ENCODE measurements at places on chromosomes 5 and 9.
A peak's percentile ranks its signal among the peaks of the same experiment; 100 is the strongest.

DNA sequence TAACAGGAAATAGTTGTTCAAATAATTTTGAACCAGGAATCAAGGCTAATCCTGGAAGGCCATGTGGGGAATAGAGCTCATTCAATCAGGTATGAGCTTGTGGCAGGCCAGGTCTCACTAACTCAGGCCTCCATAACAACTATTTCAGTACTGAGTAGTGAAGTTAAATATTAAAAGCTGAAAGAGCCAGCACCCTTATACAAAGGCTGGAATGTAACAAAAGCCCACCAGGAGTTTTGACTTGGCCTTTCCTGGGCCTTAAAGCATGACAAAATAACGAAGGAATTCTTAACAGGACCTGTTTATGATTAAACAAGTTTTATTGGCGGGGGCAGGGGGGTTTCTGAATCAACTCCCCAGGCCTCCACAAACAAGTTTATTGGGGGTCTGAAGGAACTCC lies 1146.7 kb downstream of the CDH9 start:
- DNase-seq = no peak

DNA sequence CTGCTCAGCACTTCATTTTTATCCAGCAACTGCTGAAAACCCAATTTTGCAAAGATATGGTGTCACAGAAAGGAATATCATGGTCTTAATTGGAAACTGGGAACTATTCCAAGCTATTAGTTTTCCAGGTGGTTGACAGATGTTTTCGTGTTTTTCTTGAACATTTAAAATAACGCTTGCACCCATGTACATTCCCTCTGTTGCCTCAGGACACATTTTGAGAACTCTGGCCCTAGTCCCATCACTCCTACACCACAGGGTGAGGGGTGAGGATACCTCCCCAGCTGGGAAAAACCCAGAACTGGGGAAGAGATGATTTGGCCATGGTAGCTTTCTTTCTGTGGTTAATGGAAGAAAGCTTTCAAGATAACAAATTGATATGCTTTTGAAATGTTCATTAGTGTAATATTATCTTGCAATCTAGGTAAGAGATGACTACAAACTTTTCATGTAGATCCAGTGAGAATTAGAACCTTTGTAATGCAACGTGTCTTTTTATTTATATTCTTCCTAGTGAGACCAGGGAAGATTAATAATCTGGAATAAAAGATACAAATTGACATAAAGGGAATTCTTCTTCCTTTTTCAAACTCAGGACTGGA lies 627.0 kb downstream of the RAB3C start:
- DNase-seq = no peak

DNA sequence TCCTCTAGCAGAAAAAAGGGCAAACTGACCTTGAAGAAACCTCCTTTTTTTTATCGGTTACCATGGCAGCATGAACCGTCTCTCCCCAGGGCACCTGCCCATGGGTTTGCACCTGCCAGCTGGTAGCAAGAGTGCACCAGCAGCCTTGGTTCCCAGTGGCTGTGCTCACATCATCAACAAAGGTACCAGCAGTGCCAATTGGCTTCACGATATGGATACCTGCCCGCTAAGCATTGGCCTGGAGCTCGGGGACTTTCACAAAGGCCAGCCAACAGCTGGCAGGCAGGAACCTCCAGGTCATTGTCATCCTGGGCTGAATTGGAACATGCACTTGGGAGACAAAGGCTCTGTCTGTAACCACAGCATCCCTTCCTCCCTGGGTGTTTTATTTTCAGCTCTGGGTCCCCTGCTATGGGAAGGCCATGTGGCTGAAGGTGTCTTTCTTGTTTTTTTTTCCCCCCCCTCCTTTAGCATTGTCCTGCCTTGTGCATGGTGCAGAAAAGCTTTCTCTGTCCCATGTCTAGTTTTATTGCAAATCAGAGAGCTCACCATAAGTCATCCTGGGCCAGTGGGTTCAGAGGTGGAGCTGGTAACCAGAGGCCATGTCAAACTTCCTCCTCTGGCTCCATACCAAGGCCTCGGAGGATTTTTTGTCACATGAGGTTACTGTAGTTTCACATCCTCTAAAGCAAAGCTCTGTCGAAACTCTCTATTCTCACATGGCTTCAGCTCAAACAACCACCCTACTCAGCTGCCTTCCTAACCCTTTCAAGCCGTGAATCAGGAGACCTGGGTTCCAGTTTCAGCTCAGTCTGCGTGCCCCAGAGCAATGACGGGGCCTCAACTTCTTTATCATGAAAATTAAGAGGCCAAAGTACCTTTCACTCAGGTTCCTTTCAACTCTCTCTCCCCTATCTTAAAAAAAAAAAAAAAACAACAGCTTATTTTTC lies 145.5 kb upstream of the MAP3K1 start:
- no peak for DNase-seq

DNA sequence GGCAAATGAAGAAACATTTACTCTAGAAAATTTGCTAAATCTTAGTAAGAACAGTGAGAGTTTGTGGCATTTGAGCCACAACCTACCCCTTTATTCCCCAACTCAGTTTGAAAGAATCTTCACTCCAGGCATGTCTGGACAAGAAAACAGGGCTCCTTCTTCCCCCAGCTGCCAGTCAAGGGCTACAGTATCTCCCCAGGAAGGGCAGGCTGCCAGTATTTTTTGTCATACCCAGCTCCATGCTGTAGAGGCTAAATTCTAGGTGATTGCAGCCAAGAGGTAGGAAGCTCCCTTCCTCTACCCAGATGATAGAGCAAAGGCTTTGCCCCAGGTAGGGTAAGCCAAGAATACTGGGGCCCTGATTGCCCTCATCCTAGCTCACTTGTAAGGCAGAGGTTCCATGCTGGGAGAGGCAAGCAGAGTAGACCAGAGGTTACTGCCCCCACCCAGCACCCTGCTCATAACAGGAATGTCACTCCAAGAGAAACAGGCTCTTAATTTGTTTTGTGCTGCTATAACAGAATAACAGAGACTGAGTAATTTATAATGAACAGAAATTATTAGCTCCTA lies 20.0 kb upstream of the GRPEL2 start:
- DNase-seq = no peak

DNA sequence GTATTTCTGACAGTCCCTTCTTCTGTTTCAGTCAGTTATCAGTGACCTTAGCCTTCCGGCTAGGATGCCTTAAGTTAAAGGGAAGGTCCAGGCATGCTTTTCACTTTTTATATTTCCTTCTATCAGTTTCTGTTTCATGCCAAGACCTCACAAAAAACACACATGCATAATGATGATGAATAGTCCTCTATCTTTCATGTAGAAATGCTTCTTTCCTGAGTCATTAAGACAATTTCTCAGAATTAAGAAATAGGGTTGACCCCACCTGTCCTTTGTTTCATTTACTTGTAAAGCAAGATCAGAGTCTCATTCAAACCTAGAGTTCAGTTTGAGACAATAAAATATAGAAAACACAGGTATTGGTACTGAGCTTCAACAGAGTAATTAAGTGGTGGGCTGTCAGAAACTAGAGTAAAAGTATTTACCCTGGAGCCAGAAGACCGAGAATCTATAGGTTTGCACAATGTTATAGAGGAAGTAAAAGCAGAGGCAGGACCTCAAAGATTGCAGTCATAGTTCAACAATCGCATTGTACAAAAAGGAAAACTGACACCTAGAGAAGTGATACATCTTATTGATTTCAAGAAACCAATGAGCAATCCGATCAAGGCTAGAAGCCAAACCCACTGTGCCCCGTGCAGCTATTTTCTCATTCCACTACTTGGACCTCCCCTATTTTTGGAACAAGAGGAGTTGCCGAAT lies 118.7 kb upstream of the PUM3 start:
- no peak for DNase-seq

GRCh38 chr5:141084487-141084989 lies 9.9 kb upstream of the PCDHB2 start:
- DNase-seq = no peak

- DNase-seq = no peak
Measured at GRCh38 chr9:115850548-115851304, 302.9 kb upstream of the PAPPA start.

DNA sequence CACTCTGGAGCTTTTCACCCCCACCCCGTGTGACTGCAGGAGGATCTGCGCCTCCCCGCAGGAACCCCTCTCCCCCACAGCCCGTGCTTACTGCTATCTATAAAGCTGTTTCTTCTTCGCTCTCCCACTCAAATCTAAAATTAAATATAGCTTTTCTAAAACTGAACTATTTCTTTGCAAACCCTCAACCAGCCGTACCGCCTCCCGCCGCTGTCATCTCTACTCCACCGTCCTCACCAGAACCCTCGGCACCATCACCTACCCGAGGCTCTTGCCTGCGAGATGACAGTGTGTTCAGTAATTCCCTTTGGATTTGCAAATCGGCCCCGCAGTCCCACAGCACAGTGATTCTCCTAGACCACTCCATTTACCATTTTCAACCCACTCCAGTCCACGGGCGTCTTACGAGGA lies 13.6 kb downstream of the LPCAT1 start:
- DNase-seq = no peak

DNA sequence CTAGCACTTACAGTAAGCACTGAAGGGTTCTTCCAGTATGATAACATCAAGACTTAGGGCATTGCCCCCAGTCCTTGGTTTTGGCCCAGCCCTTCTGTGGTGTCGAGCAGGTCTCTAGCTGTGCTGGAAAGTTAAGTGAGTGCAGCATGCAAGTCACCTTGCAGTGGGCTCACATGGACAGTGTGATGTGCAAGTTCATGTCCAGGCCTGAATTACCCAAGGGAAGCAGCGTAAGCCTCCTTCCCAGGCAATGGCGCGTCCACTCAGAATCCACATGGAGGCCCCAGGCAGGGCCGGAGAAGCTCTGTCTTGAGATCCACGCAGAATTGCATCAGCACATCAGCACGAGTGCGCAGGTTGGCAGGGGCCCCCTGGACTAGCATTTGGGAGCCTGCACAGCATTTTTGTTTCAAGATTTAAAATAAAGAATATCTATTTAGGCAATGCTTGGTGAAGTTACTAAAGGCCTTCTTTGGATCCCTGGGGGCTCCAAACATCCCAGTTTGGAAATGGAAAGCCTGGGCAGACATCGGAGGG lies 108.4 kb upstream of the ALDH1B1 start:
- DNase-seq = no peak

DNA sequence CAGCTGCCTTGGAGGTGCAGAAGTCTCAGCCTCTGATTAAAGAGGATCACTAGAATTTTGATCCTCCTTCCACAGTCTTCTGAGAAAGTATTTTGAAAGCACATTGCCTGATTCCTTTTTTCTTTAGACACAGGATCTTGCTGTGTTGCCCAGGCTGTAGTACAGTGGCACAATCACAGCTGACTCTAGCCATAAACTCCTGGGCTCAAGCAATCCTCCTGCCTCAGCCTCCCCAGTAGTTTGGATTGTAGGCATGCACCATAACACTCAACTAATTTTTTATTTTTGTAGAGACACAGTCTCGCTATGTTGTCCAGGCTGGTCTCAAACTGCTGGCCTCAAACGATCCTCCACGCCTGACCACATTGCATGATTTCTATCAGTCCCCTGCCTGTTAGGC lies 74.5 kb downstream of the FAM78A start:
- DNase-seq = no peak

GRCh38 chr5:163658702-163659567 lies 153.5 kb downstream of the MAT2B start:
- no peak for DNase-seq

DNA sequence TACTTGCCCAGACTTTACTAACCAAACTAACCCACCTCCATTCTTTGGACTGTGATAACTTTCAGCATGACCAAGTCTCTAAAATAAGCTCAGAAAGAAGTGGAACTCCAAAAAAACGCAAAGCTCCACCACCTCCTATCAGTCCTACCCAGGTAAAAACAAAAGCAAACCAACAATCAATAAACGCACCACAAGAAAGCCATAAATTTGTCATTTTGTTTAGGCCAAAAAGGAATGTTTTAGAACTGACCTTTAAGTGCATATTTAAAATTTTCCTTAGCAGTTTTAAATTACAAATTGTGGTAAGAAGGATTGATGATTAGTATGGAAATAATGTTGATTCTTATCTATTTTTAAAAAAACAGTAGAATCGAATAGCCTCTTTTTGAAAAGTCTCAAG lies 25.5 kb upstream of the TTC23L start:
- DNase-seq = no peak

GRCh38 chr9:18548456-18548855 lies 74.5 kb downstream of the ADAMTSL1 start:
- no peak for DNase-seq

DNA sequence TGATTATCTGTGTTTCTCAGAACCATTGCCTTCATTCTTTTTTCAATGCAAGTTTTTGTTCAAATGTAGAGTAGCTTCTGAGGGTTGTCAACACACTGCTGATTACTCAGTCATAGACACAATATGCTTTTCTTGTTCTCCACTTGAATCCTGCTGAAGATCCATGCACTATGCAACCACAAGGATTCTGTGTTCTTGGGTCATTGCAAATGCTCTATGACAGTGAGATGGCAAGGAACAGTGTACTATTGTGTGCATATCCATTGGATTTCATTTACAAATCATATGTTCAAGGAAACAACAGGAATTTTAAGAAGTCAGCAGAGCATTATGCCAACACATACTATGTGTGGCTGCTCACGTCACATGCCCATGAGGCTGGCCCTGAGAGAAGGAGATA lies 1590.2 kb downstream of the EFNA5 start:
- no peak for DNase-seq

DNA sequence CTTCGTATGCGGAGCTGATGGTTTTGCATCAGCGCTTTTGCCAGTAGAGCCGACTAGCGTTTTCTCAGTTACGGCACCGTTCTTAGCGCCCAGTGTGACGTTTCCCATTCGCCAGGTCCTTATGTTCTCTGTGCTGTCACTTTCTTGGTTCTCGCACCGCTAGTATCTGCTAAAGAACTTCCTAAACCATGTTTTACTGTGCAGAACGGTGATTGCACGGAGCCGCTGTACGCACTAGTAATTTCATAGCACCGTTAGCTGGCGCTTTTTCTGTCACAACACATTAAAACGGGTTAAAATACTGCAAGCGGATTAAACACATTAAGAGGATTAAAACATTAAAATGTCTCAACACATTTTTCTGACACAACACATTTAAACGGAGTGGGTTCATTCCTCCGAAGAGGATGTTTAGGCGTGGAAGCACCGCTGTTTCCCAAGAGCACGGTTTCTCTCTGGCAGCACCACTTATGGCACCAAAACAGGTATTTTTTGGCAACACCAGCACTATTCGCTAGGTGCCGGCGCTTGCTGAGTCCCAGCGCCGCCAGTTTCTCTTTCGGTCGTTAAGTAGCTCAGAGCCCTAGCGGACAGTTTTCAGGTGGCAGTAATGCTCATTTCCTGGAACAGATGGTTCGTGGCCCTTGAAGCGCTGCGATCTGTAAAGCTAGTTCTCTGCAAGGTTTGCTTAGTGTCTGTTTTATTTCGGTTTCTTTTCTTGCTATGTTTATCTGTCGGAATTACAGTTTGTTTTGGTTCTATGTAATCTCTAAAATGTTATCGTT lies 20.3 kb downstream of the ANXA2R start:
- peak; percentile 70 for DNase-seq

All from stimulated activated CD8-positive, alpha-beta memory T cell treated with anti-CD3 and anti-CD28 coated beads, Interleukin-4, amount 100 ng/mL, for 4 hours (primary cell).